ENCODE measurements at places on chromosomes 7 and 10.

DNA sequence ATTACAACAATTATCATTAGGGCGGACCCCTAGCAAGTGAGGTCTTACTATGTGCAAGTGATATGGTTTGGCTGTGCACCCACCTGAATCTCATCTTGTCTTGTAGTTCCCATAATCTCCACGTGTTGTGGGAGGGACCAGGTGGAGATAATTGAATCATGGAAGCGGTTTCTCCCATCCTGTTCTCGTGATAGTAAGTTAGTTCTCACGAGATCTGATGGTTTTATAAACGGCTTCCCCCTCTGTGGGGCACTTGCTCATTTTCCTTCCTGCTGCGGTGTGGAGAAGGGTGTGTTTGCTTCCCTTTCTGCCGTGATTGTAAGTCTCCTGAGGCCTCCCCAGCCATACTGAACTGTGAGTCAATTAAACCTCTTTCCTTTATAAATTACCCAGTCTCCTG is 96.1 kb upstream of the CDK6 start:
- DNase-seq: no peak

DNA sequence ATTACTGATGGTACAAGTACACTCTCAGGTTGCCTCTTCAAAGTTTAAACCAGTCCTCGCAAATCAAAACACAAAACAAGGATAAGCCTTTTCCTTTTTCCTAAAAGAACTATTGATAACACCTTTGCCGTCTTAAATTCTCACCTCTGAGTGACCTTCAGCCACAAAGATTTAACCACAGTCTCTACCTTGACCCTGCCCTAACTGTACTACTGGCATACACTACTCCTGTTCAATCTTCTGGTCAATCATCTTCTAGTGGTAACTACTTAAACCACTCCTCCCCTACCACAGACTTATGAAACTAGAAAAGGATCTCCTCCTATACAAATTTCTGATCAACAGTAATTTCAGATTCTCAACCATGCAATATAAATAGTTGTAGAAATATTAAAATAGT is 15.1 kb downstream of the UPF2 start:
- DNase-seq: no peak

- peak; percentile 42 for DNase-seq
These were observed 98.5 kb upstream of the INSIG1 start for GRCh38 chr7:155198901-155199845.

DNA sequence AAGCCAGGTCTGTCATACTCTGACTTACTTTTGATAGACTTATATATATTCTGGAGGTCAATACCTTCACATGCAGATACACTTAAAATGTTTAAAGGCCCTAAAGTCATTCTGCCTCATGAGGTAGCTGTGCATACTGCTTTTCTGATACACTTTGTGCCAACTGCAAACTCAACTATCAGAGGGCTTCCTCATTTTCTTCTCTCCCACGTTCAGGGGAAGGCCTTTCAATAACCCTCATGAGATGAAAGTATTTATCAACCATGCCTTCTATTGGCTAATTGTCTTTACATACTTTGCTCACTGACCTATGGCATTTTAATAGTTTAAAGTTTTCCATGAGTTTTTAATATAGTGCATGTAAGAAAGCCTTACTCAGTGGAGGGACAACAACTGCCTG is 112.7 kb upstream of the AMPH start:
- no peak for DNase-seq

GRCh38 chr10:102776779-102777456 is 33.2 kb downstream of the WBP1L start:
- no peak for DNase-seq

- no peak for DNase-seq
These were observed 664 bp downstream of the FMC1 start for GRCh38 chr7:139341776-139342226.

DNA sequence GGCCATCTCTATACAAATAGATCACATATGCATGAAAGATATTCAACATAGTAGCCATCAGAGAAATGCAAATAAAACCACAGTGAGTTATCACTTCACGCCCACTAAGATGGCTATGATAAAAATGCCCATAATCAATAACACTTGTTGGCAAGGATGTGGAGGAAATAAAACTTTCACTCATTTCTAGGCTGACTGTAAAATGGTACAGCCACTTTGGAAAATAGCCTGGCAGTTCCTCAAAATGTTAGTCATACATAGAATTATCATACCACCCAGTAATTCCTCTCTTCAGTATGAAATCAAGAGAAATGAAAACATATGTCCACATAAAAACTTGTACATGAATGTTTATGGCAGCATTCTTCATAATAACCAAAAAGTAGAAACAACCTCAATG is 324.9 kb downstream of the LRRTM3 start:
- no peak for DNase-seq

DNA sequence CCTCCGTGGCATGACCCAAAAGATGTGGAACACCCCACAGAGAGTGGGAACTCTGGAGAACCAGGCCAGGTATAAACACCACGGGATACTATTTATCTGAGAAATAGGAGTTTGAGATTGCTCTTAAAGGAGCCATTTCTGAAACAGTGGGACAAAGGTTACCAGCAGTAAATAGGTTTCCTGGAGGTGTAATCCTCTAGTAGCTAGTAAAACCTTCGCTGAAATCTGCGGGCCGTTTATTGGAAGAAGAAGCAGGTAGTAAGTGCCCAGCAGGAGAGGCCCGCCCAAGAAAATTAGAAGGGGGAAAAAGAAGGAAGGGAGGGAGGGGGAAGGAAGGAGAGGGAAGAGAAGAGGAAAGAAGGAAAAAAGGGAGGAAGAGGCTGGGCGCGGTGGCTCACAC is 51.6 kb downstream of the CHST3 start:
- DNase-seq: no peak

GRCh38 chr7:27100694-27101170 is 1.8 kb downstream of the HOXA2 start:
- DNase-seq: no peak

DNA sequence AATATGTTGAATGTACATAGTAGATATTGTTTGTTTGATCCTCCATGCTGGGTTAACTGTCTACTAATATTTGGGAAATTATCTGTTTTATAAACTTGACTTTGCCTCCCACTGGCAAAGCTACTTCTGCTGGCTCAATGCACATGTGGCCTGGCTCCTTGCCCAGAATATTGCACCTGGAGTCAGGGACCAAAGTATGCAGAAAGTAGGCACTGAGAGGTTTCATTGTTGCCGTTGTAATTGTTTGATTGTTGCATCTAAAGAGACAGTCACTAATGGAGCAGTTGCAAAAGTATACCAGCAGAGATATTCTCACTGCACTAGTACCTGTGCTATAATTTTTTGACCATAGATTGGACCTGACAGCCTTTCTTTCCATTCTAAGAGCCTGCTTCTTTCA is 137.8 kb upstream of the CNTNAP2 start:
- no peak for DNase-seq

DNA sequence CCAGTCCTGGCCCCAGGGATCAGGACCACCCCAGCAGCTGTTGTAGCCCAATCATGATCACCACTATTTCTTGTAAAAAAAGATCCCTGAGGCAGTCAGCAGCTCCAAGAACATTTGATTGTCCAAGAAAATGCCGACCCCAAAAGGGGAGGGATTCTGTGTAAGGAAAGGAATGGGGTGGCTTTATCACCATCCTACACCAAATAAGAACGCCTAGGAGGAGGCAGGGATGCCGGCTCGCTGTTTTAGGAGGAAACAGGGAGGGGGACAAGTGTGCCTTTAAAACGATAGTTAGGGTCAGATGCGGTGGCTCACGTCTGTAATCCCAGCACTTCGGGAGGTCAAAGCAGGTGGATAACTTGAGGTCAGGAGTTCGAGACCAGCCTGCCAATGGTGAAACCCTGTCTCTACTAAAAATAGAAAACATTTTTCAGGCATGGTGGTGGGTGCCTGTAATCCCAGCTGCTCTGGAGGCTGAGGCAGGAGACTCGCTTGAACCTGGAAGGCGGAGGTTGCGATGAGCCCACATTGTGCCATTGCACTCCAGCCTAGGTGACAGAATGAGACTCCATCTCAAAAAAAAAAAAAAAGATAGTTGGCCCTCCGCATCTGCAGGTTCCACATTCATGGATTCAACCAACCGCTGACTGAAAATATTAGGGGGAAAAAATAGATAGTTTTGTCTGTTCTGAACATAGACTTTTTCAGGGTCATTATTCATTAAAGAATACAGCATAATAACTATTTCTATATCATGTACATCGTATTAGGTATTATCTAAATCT is 63.6 kb downstream of the PDIA4 start:
- no peak for DNase-seq

DNA sequence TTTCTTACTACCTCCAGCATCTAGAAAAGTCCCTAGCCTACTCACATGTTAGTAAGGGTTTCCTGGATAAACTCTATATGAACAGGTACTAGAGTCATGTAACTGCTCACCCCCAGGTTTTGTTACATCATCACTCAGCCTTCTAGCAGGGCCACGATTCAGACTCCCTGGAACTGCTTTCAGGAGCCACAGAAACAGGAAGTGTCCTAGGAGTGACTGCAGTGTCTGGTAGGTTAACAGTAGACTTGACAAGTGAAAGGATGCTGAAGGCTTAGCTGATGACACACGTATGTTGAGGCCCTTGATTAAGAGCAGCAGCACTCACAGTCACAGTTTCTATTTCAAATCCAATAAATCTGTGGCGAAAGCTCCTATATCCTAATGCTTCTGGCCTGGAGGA is 101.2 kb downstream of the DNMBP start:
- no peak for DNase-seq

DNA sequence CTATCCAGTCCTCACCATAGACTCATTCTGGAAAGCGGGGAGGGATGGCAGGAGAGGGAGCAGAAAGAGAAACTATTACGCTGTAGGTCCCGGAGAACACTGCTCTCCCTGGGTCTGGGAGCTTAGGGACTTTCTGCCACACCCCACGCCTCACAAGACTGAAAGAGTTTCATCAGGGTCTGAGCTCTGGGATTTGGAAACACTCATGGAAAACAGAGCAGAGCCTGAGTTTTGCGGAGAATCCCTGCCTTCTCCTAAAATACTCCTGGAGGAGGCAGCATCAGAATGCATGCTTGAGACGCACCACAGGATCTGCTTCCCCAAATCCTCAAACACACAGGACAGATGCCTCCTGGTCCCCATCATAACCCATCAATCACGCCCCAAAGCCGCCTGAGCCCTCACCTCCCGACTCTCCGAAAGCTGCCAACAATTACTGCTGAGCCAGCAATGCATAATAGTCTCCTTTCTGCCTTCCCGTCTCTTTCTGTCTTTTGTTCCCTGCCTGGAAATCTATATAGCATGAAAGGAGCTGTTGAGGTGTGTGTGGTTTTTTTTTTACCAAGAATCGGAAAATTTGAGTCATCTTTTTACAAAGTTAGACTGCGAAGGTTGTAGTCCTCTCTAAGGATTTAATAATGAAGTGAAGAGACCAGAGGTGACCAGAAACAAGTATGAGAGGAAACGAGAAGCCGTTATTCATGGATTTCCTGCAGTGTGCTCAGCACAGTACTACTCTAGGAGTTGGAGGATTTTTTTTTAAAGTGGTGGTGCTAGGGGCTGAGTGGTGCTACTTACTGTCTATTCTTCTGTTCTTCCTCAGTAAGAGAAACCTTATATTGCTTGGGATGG is 37.7 kb downstream of the ASB13 start:
- DNase-seq: no peak

DNA sequence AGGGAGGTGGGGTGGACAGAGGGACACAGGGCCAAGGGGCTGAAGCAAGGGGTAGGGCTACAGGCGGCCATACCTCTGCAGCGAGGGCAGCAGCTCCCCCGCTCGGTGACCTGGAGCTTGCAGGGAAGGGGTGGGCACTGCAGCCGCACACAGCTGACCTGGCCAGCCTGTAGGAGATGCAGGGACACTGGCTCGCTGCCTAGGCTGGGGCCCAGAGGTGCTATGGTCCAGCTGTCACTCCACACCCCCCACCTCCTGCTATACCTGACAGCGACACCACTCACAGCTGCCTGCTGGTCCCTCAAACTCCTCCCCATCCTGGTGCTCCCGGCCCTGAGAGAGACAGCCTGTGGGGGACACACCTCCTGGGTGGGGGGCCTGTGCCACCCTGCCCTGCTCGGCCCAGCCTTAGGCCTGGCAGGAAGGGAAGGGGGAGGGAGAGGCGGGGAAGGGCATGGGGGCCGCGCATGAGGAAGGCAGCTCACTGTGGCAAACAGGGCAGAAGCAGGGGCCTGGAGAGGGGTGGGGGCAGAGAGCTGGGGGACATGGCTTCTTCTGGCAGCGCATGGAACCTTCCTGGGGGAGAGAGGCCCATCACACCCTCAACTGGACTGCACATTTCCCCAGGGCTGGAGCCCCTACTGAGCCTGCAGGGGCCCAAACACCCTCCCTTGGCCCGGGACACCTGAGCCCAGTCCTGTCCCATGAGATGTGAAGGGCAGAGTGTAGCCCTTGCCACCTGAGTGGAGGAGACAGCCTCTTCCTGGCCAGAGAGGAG is 23.9 kb downstream of the ATP6V1F start:
- no peak for DNase-seq

- DNase-seq: no peak
These were observed 7.8 kb downstream of the CPA5 start for GRCh38 chr7:130352194-130353074.

- no peak for DNase-seq
These were observed 58.6 kb upstream of the PRSS1 start for GRCh38 chr7:142690554-142691182.
